ENCODE measurements at places on chromosomes 11 and 22. TPM values are rescaled to one million over a fixed set of nuclear protein-coding genes. Genes with fewer than 3 reads are reported as not detected.

GRCh38 chr11:62627713-62628112 is 5.9 kb upstream of the B3GAT3 start:
- no peak for DNase-seq

DNA sequence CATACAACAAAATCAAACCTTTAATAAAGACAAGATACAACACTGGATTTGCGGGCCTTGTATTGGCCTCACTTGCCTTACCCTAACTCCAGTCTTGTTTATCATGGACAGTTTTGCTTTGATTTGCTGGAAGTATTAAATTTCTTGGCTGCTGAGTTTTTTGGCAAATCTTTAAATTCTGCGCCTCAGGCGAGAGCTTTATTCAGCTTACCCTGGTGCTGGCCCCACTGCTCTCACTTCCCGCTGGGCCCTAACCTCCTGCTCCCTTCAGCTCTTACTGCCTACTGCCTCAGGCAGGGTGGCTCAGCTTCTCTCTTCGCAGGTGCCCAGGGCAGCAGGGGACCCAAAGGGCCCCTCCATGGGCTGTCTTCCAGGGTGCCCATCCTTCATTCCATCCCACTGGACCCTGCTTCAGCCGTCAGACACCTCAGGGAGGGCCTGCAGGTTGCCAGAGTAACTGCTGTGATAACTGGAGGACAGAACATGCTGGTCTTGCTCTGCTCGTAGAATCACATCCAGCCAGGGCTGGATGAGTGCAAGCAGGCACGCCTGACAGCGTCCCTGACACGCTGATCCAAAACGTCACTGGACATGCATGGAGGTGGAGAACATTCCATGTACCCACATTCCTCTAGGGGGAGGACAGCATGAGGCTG is 45.7 kb upstream of the TUB start:
- DNase-seq: no peak

DNA sequence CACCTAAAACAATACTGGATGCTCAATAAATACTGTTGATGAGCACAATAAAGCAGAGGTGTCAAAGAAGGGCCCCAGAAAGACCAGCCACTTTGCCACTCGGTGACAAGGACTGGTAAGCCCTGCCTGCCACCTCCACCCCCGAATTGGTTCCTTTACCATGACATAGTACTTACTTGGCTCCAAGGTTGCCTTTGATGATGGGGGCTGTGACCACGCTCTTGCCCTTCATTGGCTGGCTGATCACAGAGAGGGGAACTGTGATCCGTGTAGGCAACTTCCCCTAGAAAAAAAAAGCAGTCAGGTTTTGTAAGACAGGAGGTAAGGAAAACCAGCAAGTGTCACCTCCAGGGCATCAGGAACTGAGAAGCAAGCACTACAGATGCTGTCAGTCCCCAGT is 29.7 kb downstream of the NFRKB start:
- no peak for DNase-seq

DNA sequence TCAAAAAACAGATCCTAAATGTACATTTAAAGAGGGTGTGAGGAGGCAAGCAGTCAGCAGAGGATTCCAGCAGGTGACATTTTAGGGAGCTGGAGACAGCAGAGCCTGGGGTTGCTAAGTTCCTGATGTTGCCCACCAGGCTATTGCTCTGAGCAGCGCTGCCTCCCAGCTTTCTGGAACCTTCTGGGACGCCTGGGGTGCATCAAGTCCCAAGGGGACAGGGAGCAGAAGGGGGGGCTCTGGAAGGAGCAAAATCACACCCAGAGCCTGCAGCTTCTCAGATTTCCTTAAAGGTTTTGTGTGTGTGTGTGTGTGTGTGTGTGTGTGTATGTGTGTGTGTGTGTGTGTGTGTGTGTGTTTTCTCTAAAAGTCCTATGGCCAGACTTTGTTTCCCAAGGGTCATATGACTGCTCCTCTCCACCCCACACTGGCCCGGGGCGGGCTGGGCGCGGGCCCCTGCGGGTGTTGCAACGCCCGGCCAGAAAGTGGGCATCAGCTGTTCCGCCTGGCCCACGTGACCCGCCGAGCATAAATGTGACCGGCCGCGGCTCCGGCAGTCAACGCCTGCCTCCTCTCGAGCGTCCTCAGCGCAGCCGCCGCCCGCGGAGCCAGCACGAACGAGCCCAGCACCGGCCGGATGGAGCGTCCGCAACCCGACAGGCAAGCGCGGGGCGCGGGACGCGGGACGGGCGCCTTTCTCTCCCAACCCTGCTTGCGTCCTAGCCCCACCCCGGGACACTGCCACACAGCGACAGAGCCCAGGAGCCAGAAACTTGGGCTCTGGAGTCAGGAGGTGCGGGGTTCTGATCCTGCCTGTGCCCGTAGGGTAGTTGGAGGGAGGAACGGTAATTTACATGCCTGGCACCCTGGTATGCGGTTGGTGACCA is at the start of gene HMOX1:
HMOX1 (plus strand) TSS at position 560 of the 887 bp plus-strand sequence; CDS start at position 638, 78 bp downstream.
- peak; percentile 97 for DNase-seq

DNA sequence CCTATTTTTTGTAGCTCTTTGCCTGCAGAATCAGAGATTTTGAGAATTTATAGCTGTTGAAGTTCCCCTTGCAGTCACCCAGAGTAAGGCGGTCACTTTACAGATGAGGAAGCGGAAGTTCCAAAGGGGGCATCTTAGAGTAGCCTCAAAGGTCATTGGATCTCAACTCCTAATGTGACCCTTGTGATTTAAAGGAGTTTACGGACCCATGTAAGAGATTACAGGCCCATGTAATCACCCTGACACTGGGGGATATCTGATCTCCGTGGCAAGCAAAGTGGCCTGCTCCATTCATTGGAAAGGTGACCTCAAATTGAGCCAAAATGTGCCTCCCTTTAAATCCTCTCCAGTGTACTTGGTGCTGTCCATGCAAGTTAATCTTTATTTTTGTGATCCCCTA is 15.7 kb downstream of the P2RX3 start:
- DNase-seq: no peak

The GGTLC3 gene
- not detected for total RNA-seq
